ENCODE measurements at places on chromosomes 13 and 19.

DNA sequence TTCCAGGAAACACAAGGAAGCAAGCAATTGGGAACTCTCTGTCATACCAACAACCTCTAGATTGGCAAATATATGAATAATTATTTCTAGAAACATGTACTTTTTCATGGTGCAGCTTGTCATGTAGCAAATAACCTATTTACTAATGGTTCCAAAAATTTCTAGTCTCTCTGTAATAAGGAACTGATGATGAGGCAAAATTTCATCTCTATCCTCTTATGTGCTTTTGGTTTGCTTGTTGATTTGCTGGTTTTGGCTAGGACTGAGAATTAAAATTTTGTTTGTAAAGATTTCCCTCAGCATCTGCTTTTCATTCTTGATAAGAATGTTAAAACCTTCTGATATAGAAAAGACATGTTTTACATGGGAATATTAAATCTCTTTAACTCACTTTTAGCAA, 123.2 kb upstream of the UFM1 start:
- DNase-seq, result no peak

- peak; percentile 62 for DNase-seq
Observed at GRCh38 chr19:2476451-2477140, 669 bp downstream of the GADD45B start.

GRCh38 chr13:35804901-35805300, 326.3 kb downstream of the DCLK1 start:
- DNase-seq, result no peak

GRCh38 chr19:57057036-57057686, 62.6 kb upstream of the USP29 start:
- no peak for DNase-seq

DNA sequence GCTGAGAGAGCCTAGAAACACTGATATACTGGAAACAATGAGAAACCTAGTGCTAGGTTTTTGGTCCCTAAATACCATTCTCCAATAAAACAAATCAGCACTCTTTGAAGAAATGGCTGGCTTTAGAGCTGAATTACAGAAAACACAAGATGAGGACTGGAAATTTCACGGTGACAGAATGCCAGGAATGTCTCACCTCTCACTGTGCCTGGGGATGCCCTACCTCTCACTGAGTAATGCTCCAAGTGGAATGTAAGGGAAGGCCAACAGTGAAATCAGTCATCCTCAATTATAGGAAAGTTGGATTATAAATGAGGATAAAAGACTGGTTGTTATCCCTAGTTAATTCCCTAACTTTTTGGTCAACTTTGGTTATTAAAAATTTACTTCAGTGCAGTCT, 259.0 kb downstream of the NALCN start:
- DNase-seq, result no peak

Data from CD4-positive, alpha-beta T cell treated with Interleukin-2 at 100 ng/mL for 4 hours (primary cell).